AG08396 (cell line): ENCODE measurements at places on chromosomes 1 and 21.
A peak's percentile ranks its signal among the peaks of the same experiment; 100 is the strongest.

DNA sequence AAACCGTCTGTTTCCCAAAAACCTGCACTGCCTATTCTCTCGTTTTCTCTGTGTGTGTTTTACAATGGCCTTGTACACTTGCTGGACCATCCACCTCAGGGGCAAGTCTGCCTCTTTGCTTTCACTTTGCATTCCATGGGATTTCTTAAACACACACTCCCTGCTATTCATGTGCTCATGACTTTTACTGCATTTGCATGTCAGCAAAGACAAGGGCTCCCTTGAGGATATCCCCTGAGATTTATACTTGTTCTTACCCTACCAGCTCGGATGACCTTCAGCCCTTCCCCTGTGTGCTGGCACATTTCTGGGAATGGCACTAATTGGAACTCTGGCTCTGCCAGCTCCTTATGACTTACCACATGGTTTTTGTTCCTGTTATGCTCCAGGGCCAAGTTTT is 386.9 kb downstream of the AMY1C start:
- DNase-seq = no peak

GRCh38 chr21:37553078-37553481 is 186.5 kb downstream of the DYRK1A start:
- no peak for DNase-seq

GRCh38 chr21:29304597-29304996 is 5.9 kb downstream of the BACH1 start:
- no peak for DNase-seq

DNA sequence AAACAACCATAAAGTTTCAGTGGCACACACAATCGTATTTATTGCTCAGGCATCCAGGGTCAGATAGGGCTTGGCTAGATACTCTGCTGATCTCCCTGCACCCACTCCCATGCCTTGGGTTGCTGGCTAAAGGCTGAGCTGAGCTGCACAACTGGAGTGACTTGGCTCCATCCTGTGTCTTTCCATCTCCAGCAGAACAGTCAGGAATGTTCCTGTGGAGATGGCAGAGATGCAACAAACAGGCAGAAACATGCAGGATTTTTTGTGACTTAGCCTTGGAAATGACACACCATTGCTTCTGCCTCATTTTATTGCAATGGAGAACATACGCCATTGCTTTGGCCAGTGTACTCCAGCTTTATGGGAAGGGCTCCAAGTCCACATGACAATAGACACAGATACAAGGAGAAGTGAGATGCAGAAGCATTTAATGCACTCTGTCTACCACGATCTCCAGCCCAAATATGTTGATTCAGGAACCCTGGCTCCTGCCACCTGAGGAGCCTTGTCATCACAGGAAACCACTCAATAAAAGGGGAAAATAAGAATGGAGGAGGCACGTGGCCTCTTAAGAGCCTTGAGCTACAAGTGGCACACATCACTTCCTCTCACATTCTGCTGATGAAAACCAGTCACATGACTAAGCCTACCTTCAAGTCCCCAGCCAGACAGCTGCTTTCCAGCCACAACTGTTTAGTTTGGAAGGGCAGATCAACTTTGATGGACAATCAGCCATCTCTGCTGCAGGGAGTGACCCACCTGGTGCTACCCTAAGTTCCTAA is 10.1 kb upstream of the GUCA2B start:
- DNase-seq = no peak

GRCh38 chr1:235063068-235063765 is 65.4 kb downstream of the TOMM20 start:
- no peak for DNase-seq

GRCh38 chr21:45894450-45894825 is 87.1 kb upstream of the COL6A1 start:
- peak; percentile 91 for DNase-seq

GRCh38 chr1:180131510-180131909 is 23.2 kb upstream of the QSOX1 start:
- peak; percentile 75 for DNase-seq

- DNase-seq = no peak
These were observed 28.1 kb upstream of the RNPC3 start for GRCh38 chr1:103497404-103497803.

DNA sequence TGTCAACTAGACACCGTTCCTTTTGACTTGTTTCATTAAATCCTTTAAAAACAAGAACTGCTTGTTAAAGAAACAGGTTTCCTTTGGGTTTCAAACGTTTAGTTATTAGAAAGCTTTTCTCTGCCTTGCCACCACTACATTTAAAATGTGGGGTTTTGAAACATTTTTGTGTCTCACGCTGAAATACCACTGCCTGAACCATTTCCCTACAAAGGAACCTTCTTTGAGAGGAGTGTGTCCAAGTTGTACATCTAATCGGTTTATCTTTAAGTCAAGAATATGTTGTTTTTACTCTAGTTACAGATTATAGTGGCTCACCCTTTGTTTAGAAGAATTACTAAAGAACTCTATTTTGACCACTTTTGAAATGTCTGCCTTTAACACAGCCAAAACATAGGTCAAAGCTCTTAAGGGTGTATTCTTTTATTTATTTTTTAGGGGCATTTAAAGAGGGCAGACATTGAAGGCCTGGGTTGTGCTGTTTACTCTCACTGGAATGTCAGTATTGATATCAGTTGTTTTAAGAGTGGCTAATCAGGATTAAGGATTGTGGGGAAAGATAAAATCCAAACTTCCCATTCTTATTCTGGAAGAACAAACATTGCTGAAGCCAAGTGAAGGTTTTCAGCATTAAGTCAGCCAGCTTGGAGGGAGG is 143.4 kb downstream of the GALNT2 start:
- DNase-seq = no peak

DNA sequence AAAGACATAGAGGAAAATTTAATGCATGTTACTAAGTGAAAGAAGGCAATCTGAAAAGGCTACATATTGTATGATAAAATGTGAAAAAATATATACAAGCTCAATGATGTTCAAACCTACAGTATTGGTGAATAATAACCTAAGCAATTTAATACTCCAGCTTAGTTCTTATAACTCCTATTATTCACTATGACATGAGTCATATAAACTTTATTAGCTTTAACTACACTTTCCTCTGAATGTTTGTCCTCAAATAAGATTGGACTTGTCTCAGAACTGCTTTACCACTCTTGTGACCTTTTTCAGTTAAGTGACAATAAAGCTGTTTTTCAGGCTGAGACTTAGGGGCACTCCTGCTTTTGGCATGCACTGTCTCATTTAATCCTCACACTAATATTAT is 50.9 kb downstream of the CNST start:
- no peak for DNase-seq

DNA sequence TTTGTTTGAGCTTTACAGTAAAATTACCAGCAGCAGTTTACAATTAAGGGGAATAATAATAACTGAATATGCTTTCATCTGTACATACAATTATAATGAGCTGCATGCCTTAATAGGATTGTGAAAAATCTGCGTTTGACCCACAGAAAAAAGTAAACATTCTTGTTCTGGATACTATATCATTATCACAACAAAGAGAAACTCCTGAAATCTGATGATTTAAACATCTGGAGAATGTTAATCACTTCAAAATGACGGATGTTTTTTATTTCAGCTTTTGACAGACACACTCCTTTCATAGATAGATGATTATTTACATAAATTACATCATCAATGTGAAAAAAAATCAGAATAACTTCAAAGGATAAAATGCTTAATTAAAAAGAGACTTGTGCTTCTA is 58.5 kb downstream of the TYW3 start:
- no peak for DNase-seq

- DNase-seq = peak; percentile 87
These were observed 16.5 kb downstream of the ZNF697 start for GRCh38 chr1:119631433-119632102.

GRCh38 chr1:59025898-59026426 is 242.1 kb upstream of the JUN start:
- no peak for DNase-seq

- DNase-seq = no peak
These were observed 87.0 kb downstream of the TNR start for GRCh38 chr1:175656416-175656815.

GRCh38 chr1:194056169-194056568 is 869.8 kb upstream of the B3GALT2 start:
- DNase-seq = no peak

GRCh38 chr1:182384387-182384960 is 7.1 kb downstream of the GLUL start:
- no peak for DNase-seq

DNA sequence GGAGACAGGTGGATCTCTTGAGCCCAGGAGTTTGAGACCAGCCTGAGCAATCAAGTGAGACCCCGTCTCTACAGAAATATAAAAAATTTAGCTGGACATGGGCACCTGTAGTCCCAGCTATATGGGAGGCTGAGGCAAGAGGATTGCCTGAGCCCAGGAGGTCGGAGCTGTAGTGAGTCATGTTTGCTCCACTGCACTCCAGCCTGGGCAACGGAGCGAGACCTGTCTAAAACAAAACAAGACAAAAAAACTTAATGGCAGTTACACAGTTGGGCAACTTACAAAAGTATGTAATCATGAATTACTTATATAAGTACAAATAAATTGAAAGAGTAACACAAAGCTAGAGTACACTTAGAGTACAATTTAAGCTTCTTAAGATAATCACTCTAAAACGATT is 25.2 kb downstream of the RC3H1 start:
- no peak for DNase-seq

GRCh38 chr1:41508290-41508689 is 23.8 kb upstream of the EDN2 start:
- DNase-seq = no peak

GRCh38 chr1:36187800-36188593 is 32.0 kb downstream of the MAP7D1 start:
- peak; percentile 90 for DNase-seq

- no peak for DNase-seq
These were observed 40.6 kb upstream of the ARTN start for GRCh38 chr1:43893006-43893405.

- DNase-seq = no peak
These were observed 105.8 kb downstream of the SMYD2 start for GRCh38 chr1:214386747-214387146.

- DNase-seq = no peak
These were observed 19.9 kb downstream of the OR2L13 start for GRCh38 chr1:248114890-248115289.

DNA sequence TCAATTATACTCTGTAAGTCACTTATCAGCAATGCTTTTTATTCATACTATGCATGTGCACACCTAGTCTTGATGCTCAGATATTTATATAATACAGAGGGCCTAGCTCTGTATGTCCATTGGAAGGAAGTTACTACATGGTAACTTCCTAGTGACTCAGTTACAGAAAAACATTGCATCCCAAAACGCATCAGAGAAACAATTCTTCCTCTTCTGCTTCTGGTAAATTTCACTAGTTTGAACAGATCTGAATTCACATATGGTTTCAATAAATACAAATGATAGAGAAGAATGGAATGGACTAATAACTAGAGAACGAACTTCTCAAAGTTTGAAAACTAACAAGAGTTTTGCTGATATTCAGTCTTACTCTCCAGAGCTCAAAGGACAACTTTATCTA is 811.3 kb upstream of the ADGRL2 start:
- no peak for DNase-seq

GRCh38 chr1:39694026-39694425 is 2.8 kb upstream of the HPCAL4 start:
- no peak for DNase-seq

- no peak for DNase-seq
These were observed 19.3 kb upstream of the IL22RA1 start for GRCh38 chr1:24162201-24162600.

GRCh38 chr1:226126824-226127569 is 59.5 kb downstream of the ACBD3 start:
- DNase-seq = no peak

DNA sequence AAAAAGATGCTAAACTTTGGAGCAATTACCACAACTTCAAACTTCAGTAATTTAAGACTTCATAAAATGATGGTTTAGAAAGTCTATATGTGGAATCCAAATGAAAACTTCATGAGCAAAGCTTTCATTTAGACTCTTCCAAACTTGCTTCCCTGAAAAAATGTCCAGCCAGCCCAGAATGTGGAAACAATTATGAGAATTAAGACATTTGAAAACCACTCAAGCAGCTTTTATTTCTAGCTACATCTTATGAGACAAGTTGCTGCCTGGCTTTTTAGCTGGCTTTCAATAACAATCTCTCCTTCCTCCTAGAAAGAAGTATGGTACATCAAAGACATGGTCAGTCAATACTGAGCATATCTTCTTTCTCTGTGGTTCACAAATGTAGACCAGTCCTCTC is 21.8 kb downstream of the LPAR3 start:
- DNase-seq = no peak

GRCh38 chr1:220943319-220943996 is 64.2 kb downstream of the HLX start:
- no peak for DNase-seq

DNA sequence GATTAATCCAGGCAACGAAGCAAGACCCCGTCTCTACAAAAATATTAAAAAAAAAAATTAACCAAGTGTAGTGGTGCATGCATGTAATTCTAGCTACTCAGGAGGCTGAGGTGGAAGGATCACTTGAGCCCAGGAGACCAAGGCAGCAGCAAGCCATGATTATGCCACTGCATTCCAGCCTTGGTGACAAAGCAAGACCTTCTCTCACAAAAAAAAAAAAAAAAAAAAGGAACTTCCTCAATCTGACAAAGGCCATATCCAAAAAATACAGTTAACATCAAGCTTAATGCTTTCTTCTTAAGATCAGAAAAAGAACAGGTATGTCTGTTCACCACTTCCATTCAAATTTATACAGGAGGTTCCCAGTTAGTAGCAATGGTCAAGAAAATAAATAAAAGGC is 54.4 kb downstream of the EVI5 start:
- DNase-seq = no peak

DNA sequence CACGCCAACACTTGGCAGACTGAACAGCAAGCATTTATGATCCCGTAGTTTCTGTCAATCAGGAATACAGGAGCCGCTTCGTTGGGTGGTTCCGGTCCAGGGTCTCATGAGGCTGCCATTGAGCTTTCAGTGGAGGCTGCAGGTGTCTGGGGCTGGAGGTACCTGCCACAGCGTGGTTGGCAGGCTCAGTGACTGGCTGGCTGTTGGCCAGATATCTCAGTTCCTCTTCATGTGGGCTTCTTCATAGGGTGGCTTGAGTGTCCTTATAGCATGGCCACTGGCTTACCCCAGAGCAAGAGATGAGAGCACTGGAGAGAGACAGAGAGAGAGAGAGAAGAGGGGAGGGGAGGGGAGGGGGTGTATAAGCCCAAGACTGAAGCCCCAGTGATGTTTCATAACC is 29.3 kb downstream of the PIK3CD start:
- no peak for DNase-seq

- peak; percentile 73 for DNase-seq
These were observed 39.2 kb downstream of the CAMK2N1 start for GRCh38 chr1:20446796-20447195.
